ENCODE measurements at places on chromosomes 3 and 15. TPM values are rescaled to one million over a fixed set of nuclear protein-coding genes. Genes with fewer than 3 reads are reported as not detected.
A peak's percentile ranks its signal among the peaks of the same experiment; 100 is the strongest.

DNA sequence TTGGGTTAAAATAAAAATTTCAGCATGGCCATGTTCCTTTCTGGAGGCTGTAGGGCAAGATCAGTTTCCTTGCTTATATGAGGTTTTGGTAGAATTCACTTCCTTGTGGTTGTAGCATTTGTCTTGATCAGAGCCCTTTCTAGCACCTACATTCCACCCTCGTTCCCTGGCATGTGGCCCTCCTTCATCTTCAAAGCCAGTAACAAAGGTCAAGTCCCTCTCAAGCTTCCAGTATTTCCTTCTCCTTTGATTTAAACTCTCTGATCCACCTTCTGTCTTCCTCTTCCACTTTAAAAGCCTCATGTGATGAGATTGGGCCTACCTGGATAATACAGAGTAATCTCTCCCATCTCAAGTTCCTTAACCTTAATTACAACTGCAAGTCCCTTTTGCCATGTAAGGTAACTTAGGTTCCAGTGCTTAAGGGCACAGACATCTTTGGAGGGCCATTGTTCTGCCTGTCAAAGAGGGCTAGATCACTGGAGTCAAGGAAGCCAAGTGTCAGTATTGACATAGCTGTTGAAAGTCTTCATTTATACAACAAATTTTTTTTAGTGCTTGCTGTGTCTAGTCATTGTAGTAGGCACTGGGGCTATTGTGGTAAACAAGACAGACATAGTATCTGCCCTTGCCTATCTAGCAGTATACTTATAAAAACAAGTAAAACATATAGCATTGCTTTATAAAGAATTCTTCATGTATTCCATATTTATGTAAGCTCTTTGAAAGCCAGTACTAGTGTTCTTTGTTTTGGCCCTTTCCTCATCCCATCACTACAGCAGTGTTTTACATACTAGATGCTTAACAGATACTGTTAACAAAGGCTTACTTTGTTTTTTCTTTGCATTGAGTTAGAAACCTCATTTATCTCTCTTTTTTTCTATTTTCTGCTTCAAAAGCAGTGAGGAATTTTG, 40.7 kb downstream of the GLCE start:
- no peak overlapping the region for H3K4me3 ChIP-seq
- no peak overlapping the region for H3K27ac ChIP-seq
- no peaks in the 10 kb centered on the region for H3K27me3 ChIP-seq
- H3K4me1 ChIP-seq, result no peaks in the 10 kb centered on the region

The ARRDC4 gene
- total RNA-seq, result 4.6 TPM

DNA sequence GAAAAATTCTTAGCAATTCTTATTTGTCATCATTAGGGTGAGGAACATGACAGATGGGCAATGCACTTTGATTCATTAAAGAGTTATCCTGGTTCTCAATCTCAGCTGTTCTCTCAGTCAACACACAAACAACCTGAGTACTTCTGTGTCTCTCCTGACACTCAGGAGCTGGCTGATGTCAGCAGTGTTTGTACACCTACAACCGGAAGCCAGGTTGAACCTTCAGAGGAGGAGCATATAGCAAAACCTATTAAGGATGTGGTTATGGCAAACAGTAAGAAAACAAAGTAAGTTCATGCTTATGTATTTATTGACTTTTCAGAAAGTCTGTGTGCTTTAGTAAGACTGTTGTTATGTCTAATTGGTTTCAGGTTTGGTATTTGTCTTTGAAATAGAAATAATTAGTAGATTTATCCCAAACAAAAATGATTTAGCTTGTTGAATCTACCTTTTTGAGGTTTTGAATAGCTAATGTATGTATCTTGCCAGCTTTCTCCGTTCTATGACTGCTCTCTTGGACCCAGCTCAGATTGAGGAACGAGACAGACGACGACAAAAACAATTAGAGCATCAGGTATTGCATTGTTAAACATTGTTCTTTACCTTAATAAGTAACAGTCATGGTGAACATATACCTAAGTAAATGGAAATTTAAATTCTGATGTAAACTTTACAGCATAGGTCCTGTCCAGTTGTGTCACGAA, 36.6 kb downstream of the CCDC66 start:
- H3K4me3 ChIP-seq, result no peak overlapping the region
- peaks cover 34% of the 10 kb centered on the region for H3K36me3 ChIP-seq
- DNase-seq, result no peak
- no peaks in the 10 kb centered on the region for H3K4me1 ChIP-seq

The BUB1B gene
- total RNA-seq, result 90.7 TPM

DNA sequence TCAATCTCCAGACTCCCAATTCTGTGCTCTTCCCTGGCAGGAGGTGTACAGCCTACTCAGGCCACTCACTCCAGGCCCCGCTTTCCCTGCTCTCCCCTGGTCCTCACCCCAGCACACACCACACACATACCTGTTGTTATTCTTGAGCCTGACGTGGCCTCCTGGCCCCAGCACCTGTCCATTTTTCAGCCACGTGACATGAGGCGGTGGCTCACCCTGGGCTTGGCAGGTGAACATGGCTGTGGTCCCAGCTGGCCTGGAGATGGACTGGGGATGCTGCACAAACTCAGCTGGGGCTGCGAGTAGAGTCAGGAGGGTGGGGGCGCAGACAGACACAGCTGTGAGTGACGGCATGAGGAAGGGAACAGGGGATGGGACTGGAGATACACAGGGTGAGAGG, 27.3 kb downstream of the RNU5B-1 start:
- H3K4me3 ChIP-seq, result no peak overlapping the region
- no peak for DNase-seq
- no peak overlapping the region for H3K27ac ChIP-seq
- no peaks in the 10 kb centered on the region for H3K36me3 ChIP-seq

DNA sequence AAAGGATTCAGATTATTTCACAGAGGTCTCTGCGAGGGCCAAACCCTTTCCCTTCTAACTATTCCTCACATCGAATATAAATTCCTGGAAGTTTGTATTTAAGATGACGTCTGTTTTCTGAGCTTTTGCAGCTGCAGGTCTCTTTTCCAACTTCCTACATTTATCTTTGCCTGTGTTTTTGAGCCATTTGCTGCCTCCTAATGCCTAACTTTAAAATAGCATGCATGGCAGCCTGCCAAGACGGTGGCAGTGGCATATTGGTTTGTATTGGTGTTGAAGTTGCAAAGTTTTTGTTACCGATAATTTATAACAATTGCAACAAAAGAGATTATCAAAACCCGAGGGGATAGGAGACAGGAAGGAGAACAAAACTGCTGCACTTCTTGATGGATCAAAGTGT, 187.1 kb upstream of the DNAJC19 start:
- DNase-seq, result peak; percentile 73
- no peaks in the 10 kb centered on the region for H3K36me3 ChIP-seq
- H3K4me3 ChIP-seq, result no peak overlapping the region
- no peaks in the 10 kb centered on the region for H3K27me3 ChIP-seq
- no peaks in the 10 kb centered on the region for H3K4me1 ChIP-seq
- H3K27ac ChIP-seq, result no peak overlapping the region

The ALCAM gene
- total RNA-seq, result 0.85 TPM

The MAP2K5 gene
- total RNA-seq, result 13.9 TPM

DNA sequence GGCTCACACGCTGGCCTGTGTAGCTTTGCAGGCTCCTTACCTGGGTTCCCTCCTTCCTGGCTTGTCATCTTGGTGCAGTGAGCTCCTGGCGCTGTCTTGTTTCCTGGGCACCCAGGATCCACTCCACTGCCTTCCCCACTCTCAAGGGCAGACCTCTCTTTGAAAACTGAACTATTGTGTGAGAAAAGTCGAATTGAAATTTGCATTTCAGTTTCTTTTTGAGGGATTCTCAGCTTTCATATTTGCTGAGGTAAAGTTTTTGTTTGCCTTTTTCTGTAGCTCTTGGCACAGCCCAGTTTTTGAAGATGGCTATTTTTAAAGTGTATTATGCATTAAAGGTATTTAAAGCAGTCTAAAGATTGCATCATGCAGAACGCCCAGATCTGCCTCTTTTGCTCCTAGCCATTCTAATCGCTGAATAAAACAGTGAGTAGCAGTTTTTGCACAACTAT, 70.1 kb downstream of the CCK start:
- H3K27ac ChIP-seq, result no peak overlapping the region
- no peaks in the 10 kb centered on the region for H3K27me3 ChIP-seq
- no peaks in the 10 kb centered on the region for H3K36me3 ChIP-seq
- no peak for DNase-seq

- H3K27me3 ChIP-seq, result no peaks in the 10 kb centered on the region
- H3K4me3 ChIP-seq, result no peak overlapping the region
- H3K4me1 ChIP-seq, result peaks cover 4% of the 10 kb centered on the region
- no peaks in the 10 kb centered on the region for H3K36me3 ChIP-seq
Measured at GRCh38 chr15:40372981-40373380, 9.5 kb upstream of the KNSTRN start.

GRCh38 chr3:162041622-162042021, 545.0 kb downstream of the OTOL1 start:
- no peaks in the 10 kb centered on the region for H3K27me3 ChIP-seq
- H3K4me1 ChIP-seq, result no peaks in the 10 kb centered on the region
- no peak for DNase-seq
- no peak overlapping the region for H3K4me3 ChIP-seq
- H3K27ac ChIP-seq, result no peak overlapping the region
- no peaks in the 10 kb centered on the region for H3K36me3 ChIP-seq

DNA sequence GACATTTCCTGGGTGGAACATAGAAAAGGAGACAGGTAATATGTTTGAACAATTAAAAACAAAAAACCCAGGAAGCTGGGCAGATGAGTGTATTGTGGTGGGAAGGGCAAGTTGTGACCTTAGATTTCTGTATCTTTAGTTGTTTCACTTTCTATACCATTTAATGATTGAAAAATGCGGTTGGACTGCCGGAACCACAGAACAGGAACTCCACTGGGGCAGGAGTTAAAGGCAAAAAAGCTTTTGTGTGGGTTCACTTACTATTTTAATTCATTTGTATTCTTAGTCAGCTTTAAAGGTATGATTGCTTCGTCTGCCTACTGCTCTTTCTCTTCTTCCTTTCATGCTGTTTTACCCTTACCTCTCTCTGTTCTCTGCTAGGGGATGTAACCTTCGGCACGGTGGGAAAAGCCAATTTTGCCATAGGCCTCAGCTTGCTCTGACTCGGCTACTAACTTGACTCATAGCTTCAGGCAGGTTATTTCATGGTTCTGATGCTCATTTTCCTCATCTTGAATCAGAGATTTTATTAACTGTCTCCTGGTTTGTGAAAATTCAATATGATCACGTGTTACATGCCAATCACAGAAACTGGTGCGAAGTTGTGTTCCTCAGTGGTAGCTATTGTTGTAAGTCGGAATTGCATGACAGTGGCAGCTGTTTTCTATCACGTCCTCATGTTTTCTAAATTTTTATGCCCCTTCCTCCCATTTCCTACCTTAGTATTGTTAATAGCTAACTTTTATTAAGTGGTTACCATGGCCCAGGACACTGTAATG, 1.6 kb upstream of the MCTP2 start:
- DNase-seq, result no peak
- H3K36me3 ChIP-seq, result no peaks in the 10 kb centered on the region
- no peak overlapping the region for H3K27ac ChIP-seq
- no peaks in the 10 kb centered on the region for H3K4me1 ChIP-seq

- no peak overlapping the region for H3K27ac ChIP-seq
- H3K4me1 ChIP-seq, result no peaks in the 10 kb centered on the region
- no peak for DNase-seq
- no peaks in the 10 kb centered on the region for H3K36me3 ChIP-seq
Measured at GRCh38 chr3:152193673-152194267, 75.0 kb upstream of the MBNL1 start.

DNA sequence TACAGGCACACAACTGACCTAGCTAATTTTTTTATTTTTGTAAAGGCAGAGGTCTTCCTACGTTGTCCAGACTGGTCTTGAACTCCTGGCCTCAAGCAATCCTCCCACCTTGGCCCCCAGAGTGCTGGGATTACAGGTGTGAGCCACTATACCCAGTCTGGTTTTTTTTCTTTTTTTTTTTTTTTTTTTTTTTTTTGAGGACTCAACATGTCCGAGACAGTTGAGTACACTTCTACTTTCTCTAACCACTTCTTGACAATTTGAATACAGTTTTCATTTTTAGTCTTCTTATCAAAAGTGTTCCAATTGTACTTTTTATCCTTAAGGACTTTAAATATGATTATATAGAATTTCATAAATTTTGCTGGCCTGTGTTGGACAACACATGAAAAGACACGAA, 7.4 kb upstream of the GSK3B start:
- DNase-seq, result no peak
- no peaks in the 10 kb centered on the region for H3K27me3 ChIP-seq

The CDHR4 gene
- total RNA-seq, result not detected

DNA sequence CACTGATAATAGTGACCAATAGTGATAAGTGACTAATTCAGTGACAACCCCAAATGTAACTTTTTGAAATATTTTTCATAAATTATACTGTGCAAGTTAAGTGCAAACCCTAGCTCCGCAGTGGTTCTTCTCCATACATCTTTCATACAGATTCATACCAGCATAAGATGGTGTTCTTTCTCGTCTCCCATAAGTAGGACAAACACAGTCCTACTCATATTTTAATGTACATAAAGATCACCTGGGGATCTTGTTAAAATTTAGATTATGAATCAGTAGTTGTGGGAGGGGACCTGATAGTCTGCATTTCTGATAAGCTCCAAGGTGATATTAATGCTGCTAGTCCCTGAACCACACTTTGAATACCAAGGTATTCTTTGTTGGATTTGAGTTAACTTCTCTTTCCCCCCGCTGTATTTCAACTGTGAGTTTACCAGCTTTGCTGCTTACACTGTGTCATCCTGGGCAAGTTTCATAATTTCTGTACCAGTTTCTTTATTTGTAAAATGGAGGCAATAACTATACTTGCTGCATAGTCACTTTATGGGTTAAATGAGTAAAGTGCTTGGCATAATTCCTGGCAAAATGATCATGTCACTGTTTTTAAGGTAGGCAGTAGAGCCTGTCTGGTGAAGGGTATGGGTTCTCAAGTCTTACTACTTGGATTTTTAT, 34.7 kb upstream of the C3orf38 start:
- DNase-seq, result no peak
- H3K4me1 ChIP-seq, result no peaks in the 10 kb centered on the region
- no peak overlapping the region for H3K27ac ChIP-seq
- H3K27me3 ChIP-seq, result no peaks in the 10 kb centered on the region
- H3K36me3 ChIP-seq, result peaks cover 9% of the 10 kb centered on the region
- H3K4me3 ChIP-seq, result no peak overlapping the region

Measured in SJCRH30 (cell line).